Gastrocnemius medialis (tissue), 4 donors: ENCODE measurements at places on chromosomes 13 and 19. TPM values are rescaled to one million over a fixed set of nuclear protein-coding genes. Genes with fewer than 3 reads are reported as not detected.
A peak's percentile ranks its signal among the peaks of the same experiment; 100 is the strongest.

DNA sequence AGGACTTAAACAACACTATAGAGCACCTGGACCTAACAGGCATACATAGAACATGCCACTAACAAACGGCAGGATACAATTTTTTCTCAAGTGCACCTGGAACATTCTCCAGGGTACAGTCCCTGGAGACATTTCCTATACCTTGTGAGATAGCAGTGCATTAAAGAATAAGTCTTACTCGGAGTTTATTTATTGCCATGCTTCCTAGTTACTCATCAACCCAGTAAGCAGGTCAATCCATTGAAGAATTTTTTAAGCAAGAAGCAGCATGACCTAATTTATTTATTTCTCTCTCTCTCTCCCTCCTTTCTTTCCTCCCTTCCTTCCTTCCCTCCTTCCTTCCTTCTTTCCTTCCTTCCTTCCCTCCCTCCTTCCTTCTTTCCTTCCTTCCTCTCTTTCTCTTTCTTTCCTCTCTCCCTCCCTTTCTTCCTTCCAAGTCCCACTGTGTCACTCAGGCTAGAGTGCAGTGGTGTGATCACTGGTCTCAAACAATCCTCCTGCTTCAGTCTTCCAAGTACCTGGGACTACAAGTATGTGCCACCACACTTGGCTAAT lies 6.6 kb upstream of the TFDP1 start:
- H3K4me1 ChIP-seq: no peaks in the 10 kb centered on the region
- no peaks in the 10 kb centered on the region for H3K36me3 ChIP-seq
- DNase-seq: no peak
- no peaks in the 10 kb centered on the region for H3K27me3 ChIP-seq

DNA sequence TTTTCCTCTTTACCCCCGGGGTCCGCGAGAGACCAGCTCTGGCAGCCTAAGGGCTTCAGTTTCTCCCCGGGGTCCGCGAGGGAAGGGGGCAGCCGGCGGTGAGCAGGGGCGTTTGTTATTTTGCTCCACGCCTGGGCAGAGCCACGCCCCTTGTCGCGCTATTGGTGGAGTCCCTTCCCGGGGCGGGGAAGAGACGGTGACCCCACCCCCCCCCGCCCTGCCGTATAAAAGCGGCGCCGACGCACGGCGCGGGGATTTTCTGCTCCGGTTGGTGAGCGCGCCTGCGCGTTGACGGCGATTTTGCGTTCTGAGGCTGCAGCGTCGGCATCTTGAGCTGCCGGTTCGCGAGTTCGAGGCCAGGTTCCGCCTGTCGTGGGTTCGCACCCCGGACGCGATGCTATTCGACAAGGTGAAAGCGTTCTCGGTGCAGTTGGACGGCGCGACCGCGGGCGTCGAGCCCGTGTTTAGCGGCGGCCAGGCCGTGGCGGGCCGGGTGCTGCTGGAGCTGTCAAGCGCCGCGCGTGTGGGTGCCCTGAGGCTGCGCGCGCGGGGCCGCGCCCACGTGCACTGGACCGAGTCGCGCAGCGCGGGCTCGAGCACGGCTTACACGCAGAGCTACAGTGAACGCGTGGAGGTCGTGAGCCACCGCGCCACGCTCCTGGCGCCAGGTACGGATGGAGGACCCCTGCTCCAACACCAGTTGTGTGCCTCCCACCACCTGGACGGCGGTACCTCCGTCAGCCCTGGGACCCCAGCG lies at the start of gene ARRDC2:
Gene ARRDC2, plus strand, starts transcription at position 254 of the 757 bp plus-strand sequence. Its CDS starts 141 bp downstream, at position 395.
- H3K27ac ChIP-seq: peak within 1 kb of the TSS; percentile 89
- H3K4me3 ChIP-seq: peak within 1 kb of the TSS; percentile 85
- no peaks in the 10 kb centered on the region for H3K27me3 ChIP-seq
- peaks cover 47% of the 10 kb centered on the region for H3K36me3 ChIP-seq

DNA sequence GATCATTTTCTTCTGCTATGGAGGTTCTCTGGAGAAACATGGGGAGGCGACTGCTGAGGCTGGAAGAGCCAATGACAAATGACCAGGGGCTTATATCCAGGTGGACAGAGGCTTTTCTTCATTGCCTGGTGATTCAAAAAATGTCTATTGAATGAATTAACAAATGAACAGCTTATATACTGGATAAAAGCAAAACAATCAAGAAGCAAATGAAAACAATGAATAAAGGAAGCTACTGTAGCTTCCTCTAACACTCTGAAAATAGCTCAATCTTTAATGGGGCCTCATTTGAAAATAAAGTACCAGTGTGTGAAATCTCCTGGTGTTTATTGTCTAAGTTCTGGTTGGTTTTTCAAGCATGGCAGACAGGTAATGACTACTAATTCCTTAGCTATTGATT lies 167.5 kb upstream of the TMTC4 start:
- no peak overlapping the region for H3K27ac ChIP-seq
- no peak for DNase-seq
- H3K36me3 ChIP-seq: no peaks in the 10 kb centered on the region
- H3K27me3 ChIP-seq: no peaks in the 10 kb centered on the region

DNA sequence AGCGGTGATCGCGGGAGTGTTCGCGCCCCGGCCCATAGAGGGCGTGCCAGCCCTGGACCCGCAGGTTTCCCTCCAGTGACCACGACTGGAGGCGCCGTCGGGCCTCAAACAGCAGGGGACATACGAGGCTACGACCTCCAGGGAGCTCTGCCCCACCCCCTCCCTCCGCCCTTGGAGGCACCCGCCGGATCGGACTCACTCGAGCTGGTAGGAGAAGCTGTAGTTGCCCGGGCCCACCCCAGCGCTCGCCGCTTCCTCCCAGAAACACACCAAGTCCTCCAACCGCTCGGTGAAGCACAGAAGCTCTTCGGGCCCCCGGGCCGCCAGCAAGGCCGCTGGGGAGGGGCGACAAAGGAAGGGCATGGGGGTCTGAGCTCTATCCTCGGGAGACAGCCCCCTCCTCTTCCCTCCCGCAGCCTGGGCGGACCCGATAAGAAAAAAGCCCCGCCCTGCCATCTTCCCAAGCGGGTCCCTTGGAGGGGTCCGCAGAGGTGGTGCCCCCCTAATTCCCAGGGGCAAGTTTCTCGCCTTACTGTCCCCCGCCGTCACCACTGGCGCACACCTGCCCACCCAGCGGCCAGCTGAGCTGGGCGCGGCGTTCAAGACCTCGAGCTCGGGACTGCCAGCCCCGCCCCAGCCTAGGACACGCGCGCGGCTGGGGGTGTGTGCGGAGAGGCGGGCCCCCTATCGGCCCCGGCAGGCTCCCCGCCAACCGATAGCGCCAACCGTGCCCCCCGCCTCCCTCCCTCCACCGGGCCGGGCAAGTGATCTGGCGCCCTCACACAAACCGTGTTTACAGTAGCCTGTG lies 1.0 kb downstream of the EPOR start:
- no peak overlapping the region for H3K27ac ChIP-seq
- H3K36me3 ChIP-seq: no peaks in the 10 kb centered on the region
- H3K27me3 ChIP-seq: peaks cover 29% of the 10 kb centered on the region

DNA sequence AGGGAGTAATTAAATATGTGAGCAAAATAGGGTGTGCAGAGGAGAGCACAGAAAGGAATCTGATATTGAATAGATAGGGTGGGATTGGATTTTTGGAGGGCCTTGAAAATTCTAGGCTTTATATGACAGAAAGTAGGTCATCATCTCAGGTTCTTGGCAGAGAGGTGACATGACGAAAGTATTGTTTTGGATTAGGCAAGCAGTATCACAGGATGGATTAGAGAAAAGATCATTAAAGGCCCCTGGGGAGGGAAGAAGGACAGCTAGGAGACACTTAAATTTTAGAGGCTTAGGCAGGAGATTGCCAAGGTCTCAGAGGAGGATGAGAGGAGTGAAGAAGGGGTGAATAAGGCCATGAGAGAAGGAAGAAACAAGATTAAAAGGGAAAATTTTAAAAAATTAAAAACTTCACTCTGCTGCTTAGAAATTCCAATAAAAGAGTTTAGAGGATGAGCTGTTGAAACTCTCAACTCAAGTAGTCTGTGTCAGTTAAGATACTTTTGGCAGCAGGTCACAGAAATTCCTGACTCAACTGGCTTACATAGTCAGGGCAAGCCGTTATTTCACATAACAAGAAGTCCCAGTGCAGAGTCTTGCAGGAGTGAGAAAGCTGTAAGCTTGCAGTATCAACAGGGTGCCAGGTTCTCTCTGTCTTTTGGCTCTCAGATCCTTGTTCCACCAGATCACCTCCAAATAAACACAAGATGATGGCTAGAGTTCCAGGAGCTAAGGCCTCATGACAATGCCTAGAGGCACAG lies 8.8 kb downstream of the GPC6 start:
- peak; percentile 39 for DNase-seq
- H3K4me1 ChIP-seq: no peaks in the 10 kb centered on the region
- H3K4me3 ChIP-seq: no peak overlapping the region
- peak overlapping the region; percentile 66 for H3K27ac ChIP-seq

The DNAAF3 gene
- not detected for total RNA-seq

- no peak overlapping the region for H3K27ac ChIP-seq
- DNase-seq: no peak
- H3K36me3 ChIP-seq: no peaks in the 10 kb centered on the region
- no peak overlapping the region for H3K4me3 ChIP-seq
- no peaks in the 10 kb centered on the region for H3K27me3 ChIP-seq
Measured at GRCh38 chr13:75303263-75303662, 178.7 kb downstream of the TBC1D4 start.

- H3K36me3 ChIP-seq: no peaks in the 10 kb centered on the region
- DNase-seq: no peak
- H3K4me1 ChIP-seq: peaks cover 15% of the 10 kb centered on the region
- H3K27ac ChIP-seq: no peak overlapping the region
- no peak overlapping the region for H3K4me3 ChIP-seq
Measured at GRCh38 chr19:1933942-1934341, 7.0 kb upstream of the CSNK1G2 start.

The C13orf42 gene
- not detected for total RNA-seq

DNA sequence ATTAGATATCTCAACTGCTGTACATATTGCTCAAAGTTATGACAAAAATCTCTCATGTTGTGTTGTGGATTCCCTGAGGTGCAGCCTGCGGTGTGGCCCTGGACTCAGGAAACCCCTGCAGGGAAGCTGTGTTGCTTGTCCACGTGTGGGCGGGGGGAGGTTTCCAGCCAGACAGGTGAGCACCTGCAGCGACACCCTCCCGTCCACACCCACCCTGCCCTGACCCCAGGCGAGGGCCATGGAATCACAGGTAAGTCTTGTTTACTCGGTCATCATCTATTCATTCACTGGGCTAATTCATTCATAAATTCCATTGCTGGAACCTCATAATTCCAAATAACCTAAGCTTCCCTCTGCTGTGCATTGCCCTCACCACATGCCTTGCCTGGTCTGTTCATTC lies 14.1 kb downstream of the PLPP2 start:
- H3K36me3 ChIP-seq: no peaks in the 10 kb centered on the region
- peaks cover 11% of the 10 kb centered on the region for H3K27me3 ChIP-seq
- no peak overlapping the region for H3K4me3 ChIP-seq
- DNase-seq: no peak

The ZNF71 gene
- total RNA-seq: 7.4 TPM

DNA sequence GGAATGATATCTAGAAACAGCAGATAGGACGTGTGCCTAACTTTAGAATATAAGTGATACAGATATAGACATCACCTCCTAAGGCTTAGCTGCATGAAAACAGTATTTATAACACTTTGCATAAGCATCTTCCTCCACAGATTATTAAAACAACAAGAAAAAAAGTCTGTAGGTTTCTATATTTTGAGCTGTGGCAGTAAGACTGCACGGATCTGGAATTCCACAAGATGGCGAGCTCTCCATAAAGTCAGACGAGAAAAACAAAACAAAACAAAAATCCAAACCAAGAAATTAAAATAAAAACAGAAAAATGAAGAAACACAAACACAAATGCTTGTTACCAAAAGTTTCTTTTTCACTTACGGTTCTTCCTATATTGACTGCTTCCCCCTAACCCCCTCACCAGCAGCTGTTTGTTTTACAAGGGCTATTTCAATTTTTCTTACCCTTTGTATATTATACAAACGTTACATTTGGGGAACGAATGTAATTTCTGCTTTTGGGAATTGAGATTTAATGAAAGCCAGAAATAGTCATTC lies 285.8 kb downstream of the MYO16 start:
- no peak overlapping the region for H3K27ac ChIP-seq
- DNase-seq: no peak
- no peaks in the 10 kb centered on the region for H3K4me1 ChIP-seq
- H3K27me3 ChIP-seq: no peaks in the 10 kb centered on the region

The TMIGD2 gene
- total RNA-seq: not detected

DNA sequence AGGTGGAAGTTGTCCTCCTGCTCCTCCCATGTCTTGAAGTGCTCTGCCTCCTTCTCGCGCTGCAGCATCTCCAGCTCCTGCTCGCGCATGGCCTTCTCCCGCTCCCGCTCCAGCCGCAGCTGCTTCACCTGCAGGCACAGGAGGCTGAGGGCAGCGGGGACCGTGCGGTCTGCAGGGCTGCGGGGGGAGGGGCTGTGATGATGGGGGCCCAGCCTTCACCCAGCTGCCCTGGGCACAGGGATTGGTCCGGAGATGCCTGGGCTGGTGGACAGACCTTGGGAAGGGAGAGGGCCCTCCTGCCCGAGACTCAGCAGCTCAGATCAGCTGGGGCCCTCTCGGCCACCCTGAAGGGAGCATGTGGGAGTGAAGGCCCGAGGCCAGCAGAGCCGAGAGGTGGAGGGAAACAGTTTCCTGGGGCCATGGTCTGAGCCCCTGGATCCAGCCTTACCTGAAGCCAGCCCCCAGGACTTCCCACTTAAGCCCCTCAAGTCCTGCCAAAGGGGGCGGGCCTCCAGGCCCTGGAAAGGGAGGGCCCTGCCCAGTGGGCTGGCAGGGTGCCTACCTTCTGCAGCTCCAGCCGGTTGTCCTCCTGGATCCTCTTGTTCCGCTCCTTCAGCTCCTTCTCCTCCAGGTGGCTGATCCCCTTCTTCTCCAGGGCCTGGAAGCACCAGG lies 6.3 kb downstream of the CACTIN start:
- H3K27me3 ChIP-seq: no peaks in the 10 kb centered on the region
- peaks cover 6% of the 10 kb centered on the region for H3K4me1 ChIP-seq
- DNase-seq: no peak
- H3K4me3 ChIP-seq: no peak overlapping the region

DNA sequence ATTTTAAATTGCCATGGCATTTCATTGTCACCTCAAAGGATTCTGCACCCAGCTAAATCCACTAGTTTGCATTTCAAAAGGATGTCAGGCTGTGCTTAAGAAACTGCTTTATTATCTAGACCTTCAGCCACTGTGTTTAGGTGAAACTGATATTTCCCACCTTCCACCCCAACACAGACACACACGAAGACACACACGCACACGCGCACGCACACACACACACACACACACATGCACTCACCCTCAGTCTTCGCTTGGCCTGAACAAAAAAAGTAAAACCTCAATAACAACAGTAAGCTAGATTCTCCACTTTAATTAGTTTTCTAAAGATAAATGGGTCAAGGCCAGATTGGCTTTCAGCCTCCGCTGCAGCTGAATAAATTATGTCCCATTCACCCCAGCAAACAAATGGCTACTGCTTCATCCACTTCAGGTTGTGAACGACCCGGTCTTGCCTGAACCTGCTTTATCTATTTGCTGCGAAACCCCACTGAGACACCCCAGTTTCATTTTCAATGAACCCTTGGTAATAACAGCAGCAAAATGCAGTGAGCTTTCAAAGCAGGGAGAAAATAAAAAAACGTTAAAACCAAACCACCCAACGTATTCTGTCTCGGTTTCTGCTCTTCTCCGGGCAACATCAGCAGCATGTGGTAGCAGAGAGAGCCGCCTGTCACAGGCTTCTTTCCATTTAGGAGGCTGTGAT lies 166.8 kb downstream of the DCT start:
- H3K27ac ChIP-seq: no peak overlapping the region
- H3K4me3 ChIP-seq: no peak overlapping the region
- no peak for DNase-seq
- H3K27me3 ChIP-seq: no peaks in the 10 kb centered on the region
- no peaks in the 10 kb centered on the region for H3K4me1 ChIP-seq
